Stimulated activated CD4-positive, alpha-beta T cell treated with anti-CD3 and anti-CD28 coated beads, Interleukin-1b, Interleukin-23, amount 100 ng/mL, for 1 hour (primary cell): ENCODE measurements at places on chromosomes 7 and 10.

DNA sequence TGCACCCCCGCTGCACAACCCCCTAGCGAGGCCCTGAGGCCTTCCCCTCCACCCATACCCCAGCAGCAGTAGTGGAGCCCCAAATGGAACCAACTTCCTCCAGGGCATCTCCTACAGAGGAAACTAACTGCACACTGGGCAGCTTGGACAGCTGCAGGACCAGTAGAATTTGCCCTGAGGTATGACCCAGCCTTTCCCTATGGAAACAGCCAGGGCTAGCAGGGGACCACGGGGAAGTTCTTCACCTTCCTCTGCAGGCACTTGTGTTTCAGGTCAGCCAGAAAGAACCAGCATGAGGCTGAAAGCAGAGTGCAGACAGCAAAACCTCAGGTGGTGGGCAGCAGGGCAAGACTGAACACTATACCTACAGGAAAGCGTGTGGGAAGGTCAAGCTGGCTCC is 5.7 kb upstream of the EEPD1 start:
- no peak for DNase-seq

- no peak for DNase-seq
Measured at GRCh38 chr10:28280652-28281051, 22.2 kb downstream of the MPP7 start.

DNA sequence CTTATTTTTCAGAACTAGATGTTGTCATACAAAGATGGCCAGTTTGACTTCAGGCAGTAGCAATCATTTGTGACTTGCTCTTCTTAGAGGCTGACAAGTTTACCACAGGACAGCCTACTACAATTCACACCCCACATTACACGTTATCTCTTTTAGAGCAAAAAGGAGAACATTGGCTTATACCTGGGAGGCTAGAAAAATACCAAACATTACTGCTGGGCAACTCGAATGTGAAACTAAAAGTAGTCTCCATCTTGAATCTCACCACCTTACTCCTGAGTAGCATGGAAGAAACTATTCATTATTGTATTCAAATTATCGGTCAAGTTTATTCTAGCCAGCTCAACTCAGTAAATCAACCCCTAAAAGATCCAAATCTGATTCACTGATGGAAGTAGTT is 90.7 kb upstream of the TMEM26 start:
- DNase-seq = no peak

GRCh38 chr10:102782673-102783551 is 39.2 kb downstream of the WBP1L start:
- DNase-seq = no peak

DNA sequence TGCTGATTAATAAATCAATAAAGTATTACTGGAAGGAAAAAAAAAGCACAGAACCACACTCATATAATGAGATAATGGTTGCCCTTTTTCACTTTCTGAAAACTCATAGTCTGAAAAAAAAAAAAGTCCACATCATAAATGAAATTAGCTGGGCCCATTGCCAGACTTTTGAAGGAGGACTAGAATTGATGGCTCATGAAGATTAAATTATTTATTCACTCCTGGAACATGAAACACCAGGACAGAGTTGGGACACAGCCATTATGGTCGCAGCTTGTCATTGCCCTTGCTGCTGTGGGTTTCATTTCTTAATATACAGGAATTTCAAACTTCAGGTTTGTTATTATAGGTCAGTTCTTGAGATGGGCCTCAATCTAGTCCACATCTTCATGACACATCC is 91.9 kb downstream of the CNTNAP2 start:
- DNase-seq = no peak

DNA sequence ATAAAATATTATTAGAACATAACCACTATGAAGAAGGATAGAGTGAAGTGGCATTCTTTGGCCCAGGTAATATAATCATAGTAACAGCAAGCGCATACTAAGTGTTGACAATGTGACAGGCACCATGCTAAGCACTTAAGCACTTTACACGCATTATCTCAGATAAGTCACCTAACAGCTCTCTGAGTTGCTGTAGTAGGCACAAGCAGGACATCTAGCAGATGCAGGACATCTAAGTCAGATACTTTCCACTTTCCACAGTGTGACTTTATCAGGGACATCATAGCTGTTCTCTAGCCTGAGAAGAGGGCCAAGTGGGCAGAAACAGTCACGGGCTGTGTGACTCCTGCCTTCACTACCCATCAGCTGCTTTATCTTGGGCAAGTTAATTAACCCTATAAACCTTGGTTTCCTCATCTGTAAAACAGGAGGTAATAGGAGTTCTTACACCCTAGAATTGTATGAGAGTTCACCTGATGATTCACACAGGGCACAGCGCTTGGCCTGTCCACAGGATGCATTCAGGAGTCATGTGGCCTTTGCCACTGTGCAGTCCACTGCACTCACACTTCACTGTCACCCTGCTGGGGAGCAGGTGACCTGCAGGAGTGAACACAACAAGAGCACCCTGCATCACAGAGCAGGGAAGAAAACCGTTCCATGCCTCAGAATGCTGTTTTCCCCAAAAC is 12.5 kb downstream of the LIPA start:
- no peak for DNase-seq

DNA sequence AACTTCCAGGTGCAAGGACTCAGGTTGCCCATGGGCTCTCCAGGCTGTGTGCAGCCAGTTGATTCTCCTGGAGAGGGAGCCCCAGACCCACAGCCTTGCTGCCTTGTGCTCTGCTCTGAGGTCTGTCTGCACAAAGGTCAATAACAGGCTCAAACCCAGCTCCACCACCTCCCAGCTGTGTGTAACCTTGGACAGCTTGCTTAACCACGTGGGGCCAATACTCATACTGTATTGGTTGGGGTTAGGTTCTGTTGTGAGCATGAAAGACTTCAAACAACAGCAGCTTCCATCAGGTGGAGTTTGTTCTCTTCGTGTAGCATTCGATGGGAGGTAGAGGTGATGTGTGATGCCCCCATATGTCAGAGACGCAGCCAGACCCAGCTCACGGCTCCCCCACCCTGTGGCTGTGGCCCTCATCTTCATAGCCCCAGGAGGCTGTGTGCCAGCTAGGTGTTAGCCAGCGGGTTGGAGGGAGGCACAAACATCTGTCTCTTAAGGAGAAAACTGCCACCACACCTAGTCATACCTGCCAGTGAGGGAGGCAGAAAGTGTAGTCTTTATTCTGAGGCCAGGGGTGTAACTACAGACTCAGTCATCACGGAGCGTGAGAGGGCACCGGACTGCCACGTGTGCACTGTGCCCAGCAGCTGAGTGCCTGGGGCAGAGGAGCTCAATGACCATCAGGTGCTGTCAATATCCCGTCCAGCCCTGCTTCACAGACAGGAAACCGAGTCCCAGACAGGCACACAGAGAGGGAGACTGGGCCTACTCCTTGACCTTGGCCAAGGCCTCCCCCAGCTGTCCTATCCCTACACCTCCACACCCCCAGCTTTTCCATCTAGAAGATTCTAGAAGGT is 8.1 kb upstream of the POLD2 start:
- DNase-seq = no peak

- DNase-seq = no peak
Measured at GRCh38 chr7:145643981-145644380, 472.6 kb upstream of the CNTNAP2 start.

- no peak for DNase-seq
Measured at GRCh38 chr7:158020706-158021095, 566.9 kb downstream of the PTPRN2 start.

- DNase-seq = no peak
Measured at GRCh38 chr7:30412782-30413504, 65.6 kb downstream of the NOD1 start.

- no peak for DNase-seq
Measured at GRCh38 chr10:89665302-89665701, 20.3 kb upstream of the PANK1 start.

GRCh38 chr7:84187087-84187805 is 7.3 kb downstream of the SEMA3A start:
- no peak for DNase-seq

GRCh38 chr7:73974948-73975926 is 52.7 kb upstream of the ELN start:
- DNase-seq = no peak

- no peak for DNase-seq
Measured at GRCh38 chr7:118449797-118450567, 225.5 kb downstream of the ANKRD7 start.

GRCh38 chr7:158757404-158757989 is 52.9 kb upstream of the NCAPG2 start:
- DNase-seq = no peak
